GM12892 (cell line): ENCODE measurements at places on chromosomes 13 and 19.

DNA sequence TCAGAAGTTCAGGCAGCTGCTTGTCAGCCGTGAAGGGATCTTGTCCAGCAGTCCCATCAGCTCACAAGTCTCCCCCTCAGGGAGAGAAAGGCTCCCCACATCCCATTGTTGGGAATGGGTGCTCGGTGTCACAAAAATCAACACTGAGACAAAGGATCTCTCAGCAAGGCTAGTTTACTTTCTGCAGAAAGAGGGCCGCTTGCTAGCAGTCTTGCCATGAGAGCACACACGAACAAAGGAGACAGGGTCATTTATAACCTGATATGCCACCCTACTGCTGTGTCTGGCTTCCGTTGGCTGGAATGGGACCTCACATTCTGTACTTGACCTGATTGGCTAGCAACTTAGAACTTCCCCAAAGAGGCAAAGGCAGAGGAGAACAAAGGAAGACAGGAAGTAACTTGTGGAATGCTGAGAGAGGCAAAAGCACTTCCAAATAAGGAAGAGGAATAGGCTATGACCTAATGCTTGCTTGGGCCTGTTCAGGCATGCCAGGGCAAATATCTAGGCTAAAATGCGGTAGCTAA is 8.7 kb upstream of the IGFL3 start:
- DNase-seq, result no peak

DNA sequence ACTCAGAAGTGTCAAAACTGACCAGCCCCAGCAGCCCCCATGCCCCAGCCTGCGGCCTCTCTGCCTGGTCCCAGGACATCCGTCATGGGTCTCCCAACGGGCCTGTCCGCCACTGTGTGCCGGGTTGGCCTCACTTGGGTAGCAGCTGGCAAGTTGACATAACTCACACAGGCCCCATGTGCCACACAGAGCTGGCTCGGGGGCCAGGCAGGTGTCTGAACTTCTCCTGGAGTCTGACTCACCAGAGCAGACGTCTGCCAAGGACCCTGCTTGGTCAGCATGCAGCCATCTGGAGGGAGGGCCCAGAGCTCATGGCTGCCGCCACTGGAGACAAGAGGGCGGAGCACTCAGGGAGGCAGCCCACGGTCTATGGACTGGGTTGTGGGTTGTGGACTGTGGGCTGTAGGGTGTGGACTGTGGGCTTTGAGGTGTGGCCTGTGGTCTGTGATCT is 32.0 kb upstream of the TMEM255B start:
- DNase-seq, result no peak

- no peak for DNase-seq
Measured at GRCh38 chr13:98775844-98776598, 23.5 kb upstream of the SLC15A1 start.

DNA sequence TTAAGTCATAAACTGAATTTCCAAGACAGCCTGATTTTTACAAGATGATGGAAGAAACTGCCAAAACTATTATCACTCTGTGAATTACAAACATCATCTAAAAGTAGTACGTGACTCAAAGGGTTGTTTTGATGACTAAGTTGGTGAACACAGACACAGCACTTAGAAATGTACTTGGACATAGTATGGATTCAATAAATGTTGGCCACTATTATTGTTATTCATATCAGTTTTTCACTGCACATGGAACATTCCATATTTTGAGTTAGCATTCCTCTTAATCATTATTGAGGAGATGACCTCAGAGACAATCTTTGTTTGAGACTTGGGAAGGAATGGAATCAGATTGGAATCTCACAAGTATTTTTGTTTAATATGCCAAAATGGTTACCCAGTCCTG is 172.9 kb downstream of the OXGR1 start:
- no peak for DNase-seq

DNA sequence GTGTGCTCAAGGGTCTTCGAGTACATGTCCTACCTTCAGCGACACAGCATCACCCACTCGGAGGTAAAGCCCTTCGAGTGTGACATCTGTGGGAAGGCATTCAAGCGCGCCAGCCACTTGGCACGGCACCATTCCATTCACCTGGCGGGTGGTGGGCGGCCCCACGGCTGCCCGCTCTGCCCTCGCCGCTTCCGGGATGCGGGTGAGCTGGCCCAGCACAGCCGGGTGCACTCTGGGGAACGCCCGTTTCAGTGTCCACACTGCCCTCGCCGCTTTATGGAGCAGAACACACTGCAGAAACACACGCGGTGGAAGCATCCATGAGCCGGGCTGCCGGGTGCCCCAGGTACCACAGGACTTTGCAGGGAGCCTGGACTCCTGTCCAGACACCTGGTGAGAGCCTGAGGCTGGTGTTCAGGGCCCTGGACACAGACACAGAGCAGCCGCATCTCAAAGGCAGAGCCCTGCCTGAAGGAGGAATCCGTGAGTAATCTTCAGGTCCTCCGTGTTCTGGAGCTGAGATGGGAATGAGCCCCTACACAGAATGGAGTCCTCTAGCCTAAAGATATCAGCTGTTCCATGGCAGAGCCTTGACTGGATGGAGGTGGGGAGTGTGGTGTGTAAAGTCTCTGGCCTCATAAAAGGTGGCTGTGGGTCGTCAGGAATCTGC is 1.5 kb downstream of the ZNF581 start:
- DNase-seq, result no peak

- no peak for DNase-seq
Measured at GRCh38 chr13:109647053-109647452, 139.3 kb downstream of the IRS2 start.

GRCh38 chr13:77337159-77337558 is 10.3 kb upstream of the MYCBP2 start:
- no peak for DNase-seq

DNA sequence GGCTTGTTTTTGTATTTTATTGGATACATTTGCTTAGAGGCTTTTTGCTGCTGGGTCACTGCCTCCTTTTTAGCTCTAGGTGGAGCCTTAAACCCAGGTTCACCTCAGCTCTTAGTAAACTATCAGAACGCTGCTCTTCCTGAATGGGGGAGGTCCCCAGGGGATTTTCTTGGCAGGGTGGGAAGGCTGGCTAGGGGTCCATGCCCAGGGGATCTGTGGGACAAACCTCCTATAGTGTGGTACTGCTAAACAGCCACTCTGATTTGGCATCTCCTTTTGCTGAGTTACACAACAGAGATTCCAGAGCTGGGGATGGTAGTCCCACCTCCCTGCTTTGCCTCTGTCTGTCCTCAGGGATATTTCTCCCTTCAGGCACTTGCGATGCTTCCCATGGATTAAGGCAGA is 204.9 kb downstream of the ZIC5 start:
- no peak for DNase-seq

- no peak for DNase-seq
Measured at GRCh38 chr19:56113074-56113632, 7.9 kb downstream of the ZNF787 start.

DNA sequence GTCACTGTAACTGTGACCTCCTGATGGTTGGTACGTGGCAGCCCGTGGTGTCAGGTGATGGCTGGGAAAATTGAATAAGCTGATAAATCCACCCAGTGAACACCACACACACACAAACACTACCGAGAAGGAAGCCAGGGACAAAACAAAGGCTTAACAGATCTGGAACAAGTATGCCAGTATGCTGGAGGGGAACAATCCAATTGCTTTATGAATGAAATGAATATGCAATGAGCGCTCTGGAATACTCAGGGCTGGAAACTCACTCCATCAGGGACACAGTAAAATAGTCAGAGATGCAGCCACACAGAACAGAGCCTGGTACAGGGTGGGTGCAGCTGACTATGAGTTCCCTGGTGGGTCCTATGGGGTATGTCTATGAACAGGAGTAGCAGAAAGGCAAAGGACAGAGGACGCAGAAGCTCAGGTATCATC is 16.7 kb downstream of the TMTC4 start:
- no peak for DNase-seq

DNA sequence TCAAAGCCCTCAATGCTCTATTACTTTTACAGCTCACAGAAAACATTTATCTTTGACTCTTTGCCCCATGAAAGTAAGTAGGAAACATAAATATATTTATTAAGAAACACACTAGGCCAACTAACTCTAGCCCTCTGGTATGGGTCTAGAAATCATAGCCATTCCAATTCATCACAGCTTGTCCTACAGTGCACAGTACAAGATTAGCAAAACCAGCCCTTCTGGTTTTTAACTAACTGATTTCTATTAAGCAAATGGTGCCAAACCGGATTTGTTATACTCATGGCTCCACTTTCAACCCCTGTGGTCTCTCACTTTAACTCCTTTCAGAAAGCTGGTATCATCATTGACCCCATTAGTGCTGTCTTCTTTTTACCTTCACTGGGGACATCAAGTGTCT is 5.6 kb upstream of the LRRC63 start:
- no peak for DNase-seq

GRCh38 chr13:44566601-44567000 is 9.5 kb downstream of the TSC22D1 start:
- DNase-seq, result no peak

DNA sequence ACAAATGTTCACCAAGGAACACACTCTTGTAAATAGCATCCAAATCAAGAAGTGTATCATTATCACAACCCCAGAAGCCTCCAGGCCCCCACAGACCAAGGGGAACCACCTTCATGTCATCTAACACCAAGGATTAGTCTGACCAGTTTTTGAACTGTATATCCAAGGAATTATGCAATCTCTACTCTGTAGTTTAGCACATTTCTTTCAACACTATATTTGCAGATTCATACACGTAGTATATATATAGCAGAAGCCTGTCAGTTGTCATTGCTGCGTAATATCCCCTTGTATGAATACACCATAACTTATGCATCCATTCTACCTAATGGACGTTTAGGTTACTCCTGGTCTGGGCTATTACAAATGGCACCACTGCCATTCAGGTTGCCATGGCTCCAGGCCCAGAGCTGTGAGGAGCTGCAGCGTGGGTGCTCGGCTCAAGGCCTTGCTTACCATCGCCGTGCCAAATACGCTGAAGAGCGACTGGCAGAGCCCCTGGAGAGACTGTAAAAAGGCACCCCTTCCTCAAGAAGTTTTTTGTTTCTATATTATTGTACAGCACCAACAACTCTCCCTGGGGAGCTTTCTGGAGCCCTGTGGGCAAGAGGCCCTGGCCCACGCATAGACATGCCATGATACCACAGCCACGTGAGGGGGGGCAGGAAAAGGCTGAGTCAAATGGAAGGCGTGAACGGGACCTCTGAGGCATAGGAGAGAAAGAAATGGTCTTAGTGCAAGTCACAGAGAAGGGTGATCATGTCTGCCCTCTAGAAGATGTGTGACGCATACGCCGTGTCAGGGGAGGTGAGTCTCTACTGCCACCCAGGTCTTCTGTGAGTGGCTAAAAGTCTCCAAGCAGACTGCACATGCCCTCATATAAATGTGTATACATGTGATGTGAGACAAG is 10.8 kb downstream of the LATS2 start:
- no peak for DNase-seq

- DNase-seq, result no peak
Measured at GRCh38 chr13:73720216-73720840, 413.9 kb downstream of the KLF12 start.

DNA sequence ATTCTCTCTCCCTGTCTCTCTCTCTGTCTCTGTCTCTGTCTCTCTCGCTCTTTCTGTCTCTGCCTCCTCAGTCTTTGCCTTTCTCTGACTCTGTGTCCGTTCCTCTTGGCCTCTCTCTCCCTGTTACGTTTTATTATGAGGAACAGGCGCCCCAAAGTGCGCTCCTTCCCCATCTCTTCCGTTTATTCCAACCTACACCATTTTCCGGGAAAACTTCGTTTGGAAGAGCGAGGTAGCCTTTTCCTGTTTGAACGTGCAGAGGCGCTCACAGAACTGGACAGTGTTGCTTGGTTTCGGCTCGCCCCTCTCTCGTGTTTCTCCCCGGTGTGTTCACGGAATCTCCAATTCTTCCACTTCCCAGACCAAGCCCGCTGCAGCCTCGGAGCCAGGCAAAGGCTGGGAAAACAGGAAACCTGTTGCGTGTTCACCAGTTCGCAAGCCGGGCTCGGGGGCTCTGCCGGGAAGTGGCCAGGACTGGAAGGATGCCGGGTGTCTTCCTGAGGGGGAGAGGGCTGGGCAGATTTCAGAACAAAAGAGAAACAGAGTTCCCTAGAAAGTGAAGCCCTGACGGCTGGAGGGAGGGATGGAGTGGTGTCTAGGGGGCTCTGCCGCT is 605 bp downstream of the TMEM255B start:
- no peak for DNase-seq

- DNase-seq, result no peak
Measured at GRCh38 chr13:38135592-38135991, 214.1 kb upstream of the UFM1 start.

DNA sequence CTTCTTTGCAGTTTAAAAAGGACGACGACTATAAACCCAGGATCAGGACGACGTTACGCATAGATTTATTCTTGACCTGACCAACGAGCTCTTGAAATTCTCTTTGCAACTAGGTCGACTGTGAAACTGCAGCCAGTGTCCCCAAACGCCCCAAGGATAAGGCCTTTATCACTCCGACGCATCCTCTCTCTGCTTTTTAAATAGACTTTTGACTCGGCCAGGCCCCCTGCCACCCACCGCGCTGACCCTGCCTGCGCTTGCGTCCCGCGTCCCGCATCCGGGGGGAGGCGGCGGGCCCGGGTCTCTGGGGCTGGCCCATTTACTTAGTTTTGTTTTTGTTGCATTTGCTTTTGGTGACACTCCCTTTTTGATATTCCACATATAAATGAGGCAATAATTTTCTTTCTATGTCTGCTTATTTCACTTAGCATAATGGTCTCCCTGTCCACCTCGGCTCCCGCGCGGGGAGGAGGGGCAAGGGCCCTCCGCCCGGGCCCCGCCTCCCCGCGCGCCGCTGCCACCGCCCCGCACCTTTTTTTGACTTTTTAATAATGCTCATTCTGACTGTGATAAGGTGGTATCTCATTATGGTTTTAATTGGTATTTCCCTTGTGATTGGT is 17.4 kb downstream of the RB1 start:
- no peak for DNase-seq

DNA sequence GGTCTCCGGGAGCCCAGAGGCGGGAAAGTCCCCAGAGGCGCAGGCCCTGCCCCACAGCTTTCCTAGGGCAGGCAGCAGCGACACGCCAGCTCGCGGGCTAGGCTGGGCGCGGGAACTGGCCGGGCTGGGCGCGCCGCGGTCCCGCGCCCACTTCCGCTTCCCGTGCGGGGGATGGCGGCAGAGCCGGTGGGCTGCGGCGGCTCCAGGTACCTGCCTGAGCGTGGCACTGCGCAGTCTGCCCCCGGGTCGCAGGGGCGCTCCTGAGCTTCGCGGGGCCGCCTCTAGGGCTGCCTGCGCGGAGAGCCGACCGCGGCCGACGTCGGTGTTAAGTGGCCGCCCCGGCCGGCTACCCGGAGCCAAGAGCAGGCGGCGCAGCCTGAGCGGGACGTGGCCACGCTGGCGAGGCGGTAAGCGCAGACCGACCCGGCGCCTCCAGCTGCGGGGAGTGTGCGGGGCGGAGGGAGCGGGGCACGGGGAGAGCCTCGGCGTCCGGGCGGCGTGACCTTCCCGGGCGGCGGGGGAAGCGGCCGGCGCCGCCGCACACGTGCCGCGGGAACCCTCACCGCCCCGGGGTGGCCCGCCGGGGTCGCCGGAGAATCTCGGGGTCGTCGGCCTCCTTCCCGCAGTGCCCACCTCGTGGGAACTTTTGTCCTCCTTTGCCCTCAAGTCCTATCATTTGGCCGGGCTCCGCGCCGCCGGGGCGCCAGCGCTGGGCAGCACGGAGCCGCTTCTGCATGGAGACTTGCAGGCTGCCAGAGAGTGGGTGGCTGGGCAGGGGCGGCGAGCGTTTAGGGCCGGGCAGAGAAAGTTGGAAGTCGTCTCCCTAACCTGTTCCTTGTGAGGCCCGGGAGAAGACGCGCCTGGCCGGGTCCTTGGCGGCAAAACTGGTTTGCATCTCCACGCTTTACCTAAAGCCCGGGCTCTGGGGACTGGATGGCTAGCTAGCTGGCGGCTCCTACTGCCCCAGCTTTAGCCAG is 31.4 kb upstream of the MPHOSPH8 start:
- DNase-seq, result peak; percentile 73
